ENCODE measurements at places on chromosomes 5 and 9. TPM values are rescaled to one million over a fixed set of nuclear protein-coding genes. Genes with fewer than 3 reads are reported as not detected.

GRCh38 chr5:13749766-13750165, 194.7 kb downstream of the DNAH5 start:
- no peak overlapping the region for H3K27ac ChIP-seq
- H3K4me3 ChIP-seq = no peak overlapping the region
- H3K4me1 ChIP-seq = no peaks in the 10 kb centered on the region
- no peaks in the 10 kb centered on the region for H3K27me3 ChIP-seq
- DNase-seq = no peak
- no peaks in the 10 kb centered on the region for H3K36me3 ChIP-seq

Gene C9orf50
- total RNA-seq = not detected

- H3K4me3 ChIP-seq = no peak overlapping the region
- H3K27ac ChIP-seq = no peak overlapping the region
- no peaks in the 10 kb centered on the region for H3K4me1 ChIP-seq
Observed at GRCh38 chr5:174876-175465, 16.3 kb upstream of the LRRC14B start.

- no peak for DNase-seq
- no peak overlapping the region for H3K4me3 ChIP-seq
- H3K36me3 ChIP-seq = no peaks in the 10 kb centered on the region
- no peaks in the 10 kb centered on the region for H3K4me1 ChIP-seq
- H3K27ac ChIP-seq = no peak overlapping the region
Observed at GRCh38 chr5:73701566-73701965, 75.6 kb downstream of the ARHGEF28 start.

Gene PDE6A
- not detected for total RNA-seq

GRCh38 chr5:178331491-178331996, 98.9 kb upstream of the PHYKPL start:
- H3K4me3 ChIP-seq = no peak overlapping the region
- H3K4me1 ChIP-seq = no peaks in the 10 kb centered on the region
- no peak overlapping the region for H3K27ac ChIP-seq

DNA sequence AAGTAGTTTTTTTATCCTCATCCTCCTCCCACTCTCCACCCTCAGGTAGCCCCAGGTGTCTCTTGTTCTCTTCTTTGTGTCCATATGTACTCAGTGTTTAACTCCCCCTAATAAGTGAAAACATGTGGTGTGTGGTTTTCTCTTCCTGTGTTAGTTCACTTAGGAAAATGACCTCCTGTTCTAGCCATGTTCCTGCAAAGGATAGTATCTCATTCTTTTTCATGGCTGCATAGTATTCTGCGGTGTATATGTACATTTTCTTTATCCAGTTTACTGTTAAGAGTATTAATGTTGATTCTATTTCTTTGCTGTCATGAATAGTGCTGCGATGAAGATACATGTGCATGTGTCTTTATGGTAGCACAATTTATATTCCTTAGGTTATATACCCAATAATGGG, 68.4 kb upstream of the RANBP3L start:
- H3K4me3 ChIP-seq = no peak overlapping the region
- no peaks in the 10 kb centered on the region for H3K36me3 ChIP-seq
- H3K27me3 ChIP-seq = no peaks in the 10 kb centered on the region

DNA sequence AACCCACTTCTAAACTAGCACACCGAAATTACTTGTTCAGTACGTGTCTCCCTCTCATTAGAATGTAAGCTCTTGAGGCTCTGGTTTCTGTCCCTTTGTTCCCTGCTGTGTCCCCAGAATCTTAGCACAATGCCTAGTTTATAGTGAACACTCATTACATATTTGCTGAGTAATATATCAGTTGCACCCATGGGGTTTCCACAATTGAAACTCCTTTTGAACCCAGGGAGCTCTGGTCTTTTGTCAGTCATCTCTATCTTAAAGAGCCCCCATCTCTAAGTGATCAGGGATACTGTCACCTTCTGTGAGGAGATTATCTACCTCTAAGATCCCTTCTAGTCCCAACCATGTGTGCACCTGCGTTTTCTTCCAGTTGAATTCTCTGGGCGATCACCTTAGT, 12.8 kb downstream of the CAMK4 start:
- H3K27me3 ChIP-seq = no peaks in the 10 kb centered on the region
- peak overlapping the region; percentile 9 for H3K4me3 ChIP-seq
- peak overlapping the region; percentile 75 for H3K27ac ChIP-seq
- peaks cover 7% of the 10 kb centered on the region for H3K36me3 ChIP-seq

DNA sequence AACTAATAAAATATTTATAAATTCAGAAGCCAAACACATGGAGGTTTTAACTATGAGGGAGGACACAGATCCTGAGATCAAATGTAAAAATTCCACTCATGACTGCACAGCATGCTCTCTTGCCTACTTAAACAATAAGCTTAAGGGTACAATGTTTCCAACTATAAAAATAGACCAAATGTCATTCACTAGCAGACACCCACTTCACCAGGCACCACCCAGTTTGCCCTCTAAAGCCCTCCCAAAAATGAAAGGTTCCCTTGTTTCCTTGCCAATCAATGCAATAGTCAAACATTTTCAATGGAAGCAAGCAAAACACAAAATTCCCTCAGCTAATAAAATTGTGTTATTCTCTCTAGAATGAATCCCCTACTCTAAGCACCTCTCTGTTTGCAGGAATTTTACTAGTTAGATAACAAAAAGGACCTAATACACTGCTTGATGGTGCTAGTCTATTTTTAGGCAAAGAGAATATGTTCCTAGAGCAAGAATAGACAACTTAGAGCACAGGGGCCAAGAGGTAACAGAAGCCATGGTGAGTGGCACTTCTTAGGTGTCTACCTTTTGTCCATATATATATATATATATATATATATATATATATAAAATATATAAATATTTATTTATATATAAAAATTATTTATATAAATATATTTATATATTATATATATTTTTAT, 135.3 kb downstream of the HOMER1 start:
- H3K4me1 ChIP-seq = no peaks in the 10 kb centered on the region
- H3K36me3 ChIP-seq = no peaks in the 10 kb centered on the region
- H3K27me3 ChIP-seq = no peaks in the 10 kb centered on the region
- no peak overlapping the region for H3K27ac ChIP-seq
- DNase-seq = no peak
- H3K4me3 ChIP-seq = no peak overlapping the region

DNA sequence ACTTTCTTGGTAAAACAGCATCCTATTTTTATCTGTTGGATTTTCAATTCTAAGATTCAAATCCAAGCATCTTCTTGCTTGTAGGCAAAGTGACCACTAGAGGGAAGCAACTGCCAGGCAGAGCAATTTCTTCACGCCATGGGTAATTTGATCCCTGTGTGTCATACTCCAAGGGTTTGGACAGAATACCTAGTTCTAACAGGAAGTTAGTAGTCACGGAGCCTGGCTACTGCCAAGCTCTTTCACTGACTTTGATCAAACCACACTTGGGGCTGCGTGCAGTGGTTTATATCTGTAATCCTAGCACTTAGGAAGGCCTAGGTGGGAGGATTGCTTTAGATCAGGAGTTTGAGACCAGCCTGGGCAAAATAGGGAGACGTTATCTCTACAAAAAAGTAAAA, 473.6 kb upstream of the TNC start:
- H3K4me3 ChIP-seq = no peak overlapping the region
- H3K36me3 ChIP-seq = no peaks in the 10 kb centered on the region
- H3K27ac ChIP-seq = no peak overlapping the region
- H3K4me1 ChIP-seq = no peaks in the 10 kb centered on the region
- no peak for DNase-seq

Gene NPR3
- total RNA-seq = not detected

All from CD4-positive, alpha-beta T cell (primary cell).